Fibroblast of skin of right quadriceps (primary cell): ENCODE measurements at places on chromosomes 11 and 22.
A peak's percentile ranks its signal among the peaks of the same experiment; 100 is the strongest.

DNA sequence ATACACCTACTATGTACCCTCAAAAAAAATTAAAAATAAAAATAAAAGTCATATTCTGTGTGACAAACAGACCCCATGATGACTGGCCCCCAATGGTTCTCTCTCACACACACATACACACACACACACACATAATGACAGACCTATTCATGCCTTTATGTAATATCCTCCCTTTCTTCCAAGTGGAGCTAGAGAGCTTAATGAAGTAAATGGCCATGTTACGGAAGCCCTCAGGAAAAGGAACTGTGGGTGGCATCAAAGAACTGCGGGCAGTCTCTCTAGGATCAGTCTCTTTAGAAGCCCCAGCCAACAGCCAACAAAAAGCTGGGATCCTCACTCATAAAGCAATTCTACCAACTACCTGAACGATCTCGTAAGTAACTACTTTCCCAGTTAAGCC, 125.5 kb downstream of the SIK3 start:
- no peak for DNase-seq

DNA sequence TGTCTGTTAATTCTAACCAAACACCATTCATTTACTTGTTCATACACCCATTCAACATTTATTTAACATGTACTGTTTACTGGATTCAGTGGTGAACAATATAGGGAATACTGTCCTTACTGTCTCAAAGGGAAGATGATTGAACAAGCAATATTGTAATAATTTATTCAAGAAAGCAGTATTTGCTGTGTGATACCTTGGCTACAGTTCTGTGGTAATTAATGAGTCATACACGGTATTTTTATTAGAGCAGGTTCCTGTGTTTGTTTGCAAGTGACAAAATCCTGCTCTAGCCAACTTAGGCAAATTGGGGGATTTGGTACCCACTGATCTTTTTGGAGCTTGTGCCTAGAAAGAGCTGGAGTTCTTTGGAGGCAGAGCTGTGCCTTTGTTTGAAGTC, 15.7 kb downstream of the PIH1D2 start:
- no peak for DNase-seq

GRCh38 chr22:36913427-36914389, at the start of gene CSF2RB:
TSS of gene CSF2RB (plus strand) at chr22:36913628. CDS start at chr22:36922208, 8,580 bp downstream.
- no peak for DNase-seq

GRCh38 chr11:28009996-28010395, 98.0 kb downstream of the KIF18A start:
- DNase-seq, result peak; percentile 26

GRCh38 chr11:111539426-111540113, 950 bp upstream of the LAYN start:
- DNase-seq, result no peak

GRCh38 chr11:87879118-87879517, 296.1 kb downstream of the RAB38 start:
- DNase-seq, result peak; percentile 75

- DNase-seq, result no peak
These were observed 71.9 kb downstream of the NFAM1 start for GRCh38 chr22:42360348-42360747.

DNA sequence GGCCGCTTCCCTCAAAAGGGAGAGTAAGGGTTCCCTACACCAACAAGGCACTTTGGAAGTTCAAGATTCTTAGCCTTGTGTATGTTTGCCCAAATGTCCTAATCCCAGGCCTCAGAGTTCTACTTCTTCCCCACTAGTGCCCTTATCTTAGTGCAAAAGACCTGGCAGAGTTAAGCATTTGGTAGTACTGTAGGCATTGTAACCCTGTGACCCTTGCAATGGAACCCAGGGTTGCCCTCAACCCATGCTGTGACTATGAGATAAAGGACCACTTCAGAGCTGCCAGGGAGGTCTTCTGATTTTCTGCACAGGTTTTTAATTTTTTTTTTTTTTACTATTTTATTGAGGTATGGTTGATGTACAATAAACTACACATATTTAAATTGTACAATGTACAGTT, 65.1 kb downstream of the C11orf65 start:
- no peak for DNase-seq

- peak; percentile 98 for DNase-seq
These were observed 32.2 kb downstream of the C2CD3 start for GRCh38 chr11:74138572-74138971.

- peak; percentile 59 for DNase-seq
These were observed 36.9 kb upstream of the POLA2 start for GRCh38 chr11:65224930-65225278.

GRCh38 chr11:107301878-107302277, 155.7 kb downstream of the CWF19L2 start:
- no peak for DNase-seq

GRCh38 chr11:124830749-124831148, 30.5 kb upstream of the MSANTD2 start:
- DNase-seq, result no peak

GRCh38 chr22:24088816-24089215, 77.7 kb downstream of the CABIN1 start:
- peak; percentile 42 for DNase-seq

- peak; percentile 40 for DNase-seq
These were observed 701 bp downstream of the TMEM216 start for GRCh38 chr11:61392981-61393595.
